ENCODE measurements at places on chromosomes 12 and 14.

GRCh38 chr14:100256339-100256895, 17.5 kb downstream of the YY1 start:
- no peak for DNase-seq

- DNase-seq: no peak
Observed at GRCh38 chr12:11171969-11172675, 1.1 kb downstream of the SMIM10L1 start.

GRCh38 chr14:23352506-23353432, at the start of gene SLC22A17:
Gene SLC22A17, minus strand, starts transcription at chr14:23352887.
- peak; percentile 59 for DNase-seq

- DNase-seq: no peak
Observed at GRCh38 chr14:106848330-106849121, 1322.1 kb downstream of the TMEM121 start.

DNA sequence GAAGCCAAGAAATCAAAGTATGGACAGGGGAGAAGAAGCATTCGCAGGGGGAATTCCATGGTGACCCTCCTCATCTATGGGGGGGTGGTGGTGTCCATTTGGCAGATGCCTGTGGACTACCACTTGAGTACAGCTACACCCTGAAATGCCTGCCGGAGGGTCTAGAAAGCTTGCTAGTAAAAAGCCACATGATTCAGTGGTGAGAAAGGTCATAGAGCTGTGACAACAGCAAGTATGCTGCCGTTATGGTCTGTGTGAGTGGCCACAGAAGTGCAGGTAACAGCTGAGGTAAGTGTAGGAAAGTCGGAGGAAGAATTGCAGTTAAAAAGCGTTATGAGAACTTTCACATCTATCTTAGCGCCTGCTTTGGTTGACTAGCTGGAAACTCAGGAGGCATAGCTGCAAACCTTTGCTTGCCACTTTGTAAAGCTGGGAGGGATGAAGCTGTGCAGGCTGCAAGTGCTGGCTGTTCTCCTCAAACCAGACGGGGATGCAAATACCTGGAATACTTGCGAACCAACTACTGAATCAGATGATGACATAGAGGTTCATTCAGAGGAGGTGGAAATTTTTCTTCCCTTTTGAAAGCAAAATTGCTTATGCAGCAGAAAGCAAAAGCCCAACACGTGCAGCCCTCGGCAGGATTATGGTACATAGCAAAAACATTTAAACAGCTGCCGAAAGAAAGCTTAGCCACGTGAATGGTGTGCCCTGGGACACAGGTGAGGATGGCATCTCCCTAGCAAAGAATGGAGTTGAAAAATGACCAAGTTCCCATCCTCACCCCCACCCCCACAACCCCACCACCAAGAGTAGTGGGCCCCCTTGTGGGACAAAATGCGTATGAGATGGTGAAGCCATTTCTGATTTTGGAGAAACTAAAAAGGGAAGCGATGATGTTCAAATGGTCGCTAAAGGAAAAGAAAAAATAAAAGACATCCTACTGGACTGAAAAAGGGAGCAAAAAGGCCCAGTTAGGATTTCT, 287.0 kb downstream of the RERGL start:
- no peak for DNase-seq

GRCh38 chr14:65770681-65771080, 358.2 kb downstream of the FUT8 start:
- no peak for DNase-seq

DNA sequence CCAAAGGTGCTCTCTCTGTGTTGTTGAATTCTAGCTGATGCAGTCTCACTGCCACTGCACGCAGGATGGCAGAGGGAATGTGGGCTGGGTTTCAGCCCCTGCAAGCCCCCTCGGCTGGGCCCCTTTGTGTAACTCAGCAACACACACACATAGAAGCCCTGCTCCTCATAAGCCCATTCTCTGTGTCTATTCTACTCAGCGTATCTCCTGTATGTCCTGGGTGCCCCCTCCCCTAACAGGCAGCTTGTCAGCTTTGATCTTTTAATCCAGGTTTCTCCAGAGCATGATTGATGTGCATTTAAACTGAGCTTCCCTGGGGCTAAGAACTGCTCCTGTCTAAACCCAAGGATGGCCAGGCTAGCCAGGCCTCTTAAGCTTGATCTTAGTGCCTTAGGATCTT, 43.0 kb downstream of the SRRM4 start:
- no peak for DNase-seq

- no peak for DNase-seq
Observed at GRCh38 chr12:85274315-85274651, 5.7 kb upstream of the ALX1 start.

DNA sequence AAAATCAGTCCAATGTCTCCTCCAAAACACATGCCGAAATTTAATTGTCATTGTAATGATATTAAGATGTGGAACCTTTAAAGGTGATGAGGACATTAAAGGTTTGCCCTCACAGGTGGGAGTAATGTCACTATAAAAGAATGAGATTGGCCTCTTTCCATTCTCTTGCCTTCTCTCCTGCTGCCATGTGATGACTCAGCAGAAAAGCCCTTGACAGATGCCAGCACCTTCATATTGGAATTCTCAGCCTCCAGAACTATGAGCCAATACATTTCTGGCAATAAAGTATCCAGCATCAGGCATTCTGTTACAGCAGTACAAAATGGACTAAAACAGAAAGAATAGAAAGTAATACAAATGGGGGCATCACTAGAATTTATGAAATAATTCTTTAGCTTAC, 609.7 kb downstream of the SLC16A7 start:
- no peak for DNase-seq

- DNase-seq: no peak
Observed at GRCh38 chr12:90905691-90906370, 49.1 kb downstream of the CCER1 start.

DNA sequence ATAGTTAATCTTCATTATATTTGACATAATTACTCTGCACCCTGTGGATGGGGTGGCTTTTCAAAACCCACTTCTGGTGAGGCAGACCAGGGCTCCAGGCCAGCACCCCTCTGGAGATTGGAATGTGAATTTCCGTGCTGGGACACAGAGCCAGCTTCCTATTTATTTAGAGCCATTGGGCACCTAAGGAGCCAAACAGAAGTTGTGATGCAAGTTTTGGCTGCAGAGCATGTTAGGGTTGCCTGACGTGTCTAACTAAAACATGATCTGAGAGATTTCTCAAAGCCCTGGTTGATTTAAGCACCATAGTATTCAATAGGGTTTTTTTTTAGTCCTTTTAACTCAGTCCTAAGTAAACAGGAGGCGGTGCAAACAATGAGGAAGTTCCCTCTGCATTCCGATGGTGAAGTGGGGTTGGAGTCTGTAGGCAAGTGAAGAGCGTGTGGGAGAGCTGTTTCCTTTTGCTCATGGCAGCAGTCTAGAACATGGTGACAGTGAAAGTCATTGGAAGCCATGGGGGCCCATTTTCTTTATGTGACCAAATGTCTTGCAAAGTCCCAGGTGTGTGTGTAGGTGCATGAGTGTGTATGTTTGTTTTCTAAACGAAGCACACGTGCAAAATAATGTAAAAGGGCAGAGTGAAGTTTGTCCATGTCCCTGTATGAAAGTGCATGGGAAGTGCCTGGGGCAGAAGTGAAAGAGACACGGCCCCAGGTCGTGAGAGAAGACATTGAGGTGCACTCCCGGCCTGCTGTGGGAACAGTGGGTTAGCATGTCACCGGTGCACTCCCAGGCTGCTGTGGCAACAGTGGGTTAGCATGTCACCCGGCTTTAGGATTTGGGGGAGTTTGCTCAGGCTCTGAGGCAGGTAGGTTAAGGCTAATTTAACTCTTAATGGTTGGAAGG, 117.7 kb downstream of the PRKCH start:
- peak; percentile 33 for DNase-seq

GRCh38 chr14:84584511-84584910, 945.4 kb upstream of the FLRT2 start:
- no peak for DNase-seq

GRCh38 chr12:110266980-110267620, 13.9 kb upstream of the ATP2A2 start:
- DNase-seq: no peak

GRCh38 chr14:64507376-64508156, 3.0 kb downstream of the ZBTB1 start:
- DNase-seq: no peak

DNA sequence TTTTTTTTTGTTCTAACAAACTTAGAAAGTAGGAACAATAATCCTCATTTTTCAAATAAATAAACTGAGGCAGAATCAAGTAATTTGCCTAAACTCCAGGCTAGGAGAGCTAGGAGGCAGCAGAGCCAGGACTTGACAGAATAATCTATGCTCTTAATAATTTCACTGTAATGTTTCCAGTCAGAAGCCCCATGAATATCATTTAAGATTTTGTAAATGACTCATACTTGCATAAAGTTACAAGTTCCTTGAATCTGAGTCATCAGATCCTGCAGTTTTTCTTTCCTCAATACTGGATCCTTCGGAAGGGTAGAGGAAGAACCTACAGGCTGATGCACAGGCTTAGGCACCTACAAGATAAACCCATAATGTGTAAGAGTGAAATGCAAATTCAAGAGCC, 29.0 kb downstream of the CAPRIN2 start:
- no peak for DNase-seq

- no peak for DNase-seq
Observed at GRCh38 chr12:5771756-5772155, 173.3 kb downstream of the ANO2 start.

GRCh38 chr12:111616177-111616623, 17.1 kb upstream of the ATXN2 start:
- no peak for DNase-seq

GRCh38 chr12:33047666-33048065, 151.1 kb upstream of the PKP2 start:
- no peak for DNase-seq

- DNase-seq: no peak
Observed at GRCh38 chr12:52659395-52659794, 7.4 kb upstream of the KRT2 start.

GRCh38 chr12:1993341-1993740, 10.9 kb downstream of the DCP1B start:
- DNase-seq: no peak

DNA sequence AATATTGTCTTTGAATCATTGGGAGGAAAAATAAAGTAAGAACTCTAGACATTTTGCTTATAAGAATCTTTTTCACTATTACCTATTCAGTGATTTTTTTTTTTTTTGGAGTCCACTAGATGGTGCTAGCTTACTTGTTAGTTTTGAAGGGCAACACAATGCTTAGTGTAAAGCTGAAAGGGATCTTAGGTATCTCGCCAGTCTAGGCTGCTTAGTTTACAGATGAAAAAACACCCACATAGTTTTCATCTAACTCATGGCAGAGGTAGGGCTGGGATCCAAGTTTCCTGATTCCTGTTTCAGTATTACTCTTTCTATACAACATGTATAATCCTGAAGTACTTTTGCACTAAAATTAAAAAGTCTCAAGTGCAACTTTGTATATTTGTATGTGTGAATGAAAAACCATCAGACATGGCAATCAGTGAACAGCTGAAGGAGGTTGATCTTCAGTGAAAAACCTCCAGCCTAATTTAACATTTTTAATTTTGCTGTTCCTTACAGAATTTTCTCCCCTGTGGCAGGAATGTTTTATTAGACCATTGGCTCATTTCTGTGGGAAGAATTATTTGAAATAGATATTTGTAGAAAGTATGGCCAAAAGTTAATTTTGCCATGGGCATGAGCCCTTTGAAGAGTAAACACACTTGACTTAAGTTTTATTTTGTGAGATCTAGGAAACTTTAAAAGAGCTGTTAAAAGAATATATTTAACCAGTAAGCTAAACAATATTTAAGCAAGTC, 40.7 kb downstream of the LRRIQ1 start:
- DNase-seq: no peak

- no peak for DNase-seq
Observed at GRCh38 chr12:15453613-15454012, 131.3 kb downstream of the PTPRO start.

- DNase-seq: no peak
Observed at GRCh38 chr14:85482552-85482951, 47.4 kb upstream of the FLRT2 start.

- no peak for DNase-seq
Observed at GRCh38 chr12:109558374-109559199, 14.7 kb downstream of the MMAB start.

DNA sequence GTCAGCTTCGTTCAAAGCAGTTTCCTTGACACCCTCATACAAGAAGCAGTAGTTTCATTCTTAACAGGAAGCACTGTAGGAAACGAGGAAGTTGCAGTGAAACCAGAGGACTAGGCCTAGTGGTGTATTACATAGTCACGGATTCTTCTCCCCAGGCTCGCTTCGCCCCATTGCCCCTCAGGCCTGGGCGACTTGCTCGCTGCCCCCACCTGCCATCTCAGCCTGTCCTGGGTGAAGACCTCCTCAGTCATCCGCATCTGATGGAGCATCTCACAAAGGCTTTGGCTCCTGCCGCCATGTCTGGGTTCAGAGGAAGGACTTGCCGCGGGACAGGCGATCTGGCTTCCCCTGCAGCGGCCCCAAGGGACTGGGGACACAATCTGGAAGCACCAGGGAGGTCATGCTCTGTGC, 93.5 kb downstream of the LMNTD1 start:
- no peak for DNase-seq

- no peak for DNase-seq
Observed at GRCh38 chr12:31732926-31733548, 4.2 kb upstream of the AMN1 start.

DNA sequence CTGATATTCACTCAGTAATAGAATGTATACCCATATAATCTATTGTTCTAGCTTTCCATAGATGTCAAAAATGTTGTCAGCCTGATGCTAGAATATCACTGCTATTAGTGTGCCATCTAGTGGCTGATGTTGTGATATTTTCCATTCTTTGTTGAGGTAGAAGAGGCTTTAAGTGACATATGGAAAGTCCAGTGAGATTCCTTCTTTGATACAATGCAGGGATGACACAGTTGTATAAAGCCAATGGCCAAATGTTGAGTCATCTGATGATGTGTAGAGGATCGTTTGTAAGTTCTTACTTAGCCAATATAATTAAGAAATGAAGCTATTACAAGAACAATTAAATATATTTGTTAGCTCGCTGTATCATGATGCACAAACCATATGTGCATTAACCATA, 58.1 kb upstream of the PCED1B start:
- DNase-seq: peak; percentile 36

- DNase-seq: no peak
Observed at GRCh38 chr14:20630340-20631022, 11.0 kb downstream of the OR6S1 start.

DNA sequence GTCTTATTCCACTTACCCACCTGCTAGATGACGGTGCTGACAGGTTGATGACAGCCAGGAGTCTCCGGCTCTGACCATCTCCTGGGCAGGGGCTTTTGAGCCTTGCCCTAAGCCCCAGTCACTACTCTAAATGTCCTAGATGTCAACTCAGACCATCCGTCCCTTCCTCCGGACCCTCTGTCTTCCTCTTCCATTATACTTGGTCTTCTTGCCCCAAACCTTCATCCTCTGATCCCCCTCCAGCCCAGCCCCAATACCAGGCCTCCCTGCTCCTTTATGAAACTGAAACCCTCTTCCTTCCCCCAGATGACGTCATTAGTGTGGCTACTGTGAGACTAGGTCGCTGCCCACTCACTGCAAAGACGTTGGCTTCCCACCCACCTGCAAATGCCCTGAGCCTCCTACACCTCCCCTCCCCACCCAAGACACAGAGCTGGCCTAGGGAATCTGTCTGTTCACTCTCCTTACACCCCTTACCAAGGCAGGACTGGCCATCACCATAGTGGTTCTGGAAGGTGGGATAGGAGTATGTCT, 10.1 kb downstream of the KRT71 start:
- DNase-seq: no peak

Measured in central memory CD4-positive, alpha-beta T cell (primary cell).